Mucosa of descending colon (tissue), 3 donors: ENCODE measurements at places on chromosomes 1 and 21. TPM values are rescaled to one million over a fixed set of nuclear protein-coding genes. Genes with fewer than 3 reads are reported as not detected.

GRCh38 chr1:15609631-15610030, 7.6 kb upstream of the DDI2 start:
- DNase-seq = no peak

DNA sequence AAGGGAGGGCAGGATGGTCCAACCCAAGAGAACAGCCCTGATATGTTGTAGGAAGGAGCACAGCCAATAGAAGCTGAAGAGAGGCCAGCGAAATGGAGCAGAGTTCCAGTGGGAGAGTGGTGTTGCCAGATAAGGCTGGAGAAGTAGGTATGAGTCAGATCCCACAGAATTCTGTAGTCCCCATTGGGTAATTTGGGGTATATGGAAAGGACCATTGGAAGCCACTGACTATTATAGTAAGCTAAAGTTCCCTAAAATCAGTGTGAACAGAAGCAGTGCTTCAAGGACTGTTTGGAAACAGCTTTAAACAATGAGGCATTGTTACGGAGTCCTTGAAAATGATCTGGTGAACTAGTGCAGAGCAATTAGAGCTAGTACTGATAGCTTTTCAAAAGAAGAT, 63.0 kb downstream of the DISP1 start:
- no peak for DNase-seq

GRCh38 chr1:227576189-227576588, 12.8 kb downstream of the ZNF678 start:
- no peak for DNase-seq

DNA sequence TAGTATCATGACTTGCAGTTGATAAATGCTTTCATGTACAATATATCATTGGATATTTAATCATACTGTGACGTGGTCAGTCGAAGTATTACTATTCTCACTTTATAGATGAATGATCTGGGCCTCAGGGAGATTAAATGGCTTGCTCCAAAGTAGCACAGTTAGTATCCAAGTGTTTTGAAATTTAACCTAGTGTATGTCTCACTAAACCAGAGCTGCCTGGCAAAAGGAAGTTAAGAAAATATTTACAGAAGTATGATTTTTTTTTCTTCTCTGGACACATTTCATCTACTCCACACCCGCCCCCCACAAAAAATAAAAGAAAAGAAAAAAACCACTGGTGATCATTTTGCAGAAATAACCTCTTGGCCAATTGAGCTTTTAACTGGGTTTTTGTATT, 71.9 kb upstream of the CXADR start:
- DNase-seq = no peak

GRCh38 chr1:218967836-218968235, 205.8 kb upstream of the LYPLAL1 start:
- DNase-seq = no peak

DNA sequence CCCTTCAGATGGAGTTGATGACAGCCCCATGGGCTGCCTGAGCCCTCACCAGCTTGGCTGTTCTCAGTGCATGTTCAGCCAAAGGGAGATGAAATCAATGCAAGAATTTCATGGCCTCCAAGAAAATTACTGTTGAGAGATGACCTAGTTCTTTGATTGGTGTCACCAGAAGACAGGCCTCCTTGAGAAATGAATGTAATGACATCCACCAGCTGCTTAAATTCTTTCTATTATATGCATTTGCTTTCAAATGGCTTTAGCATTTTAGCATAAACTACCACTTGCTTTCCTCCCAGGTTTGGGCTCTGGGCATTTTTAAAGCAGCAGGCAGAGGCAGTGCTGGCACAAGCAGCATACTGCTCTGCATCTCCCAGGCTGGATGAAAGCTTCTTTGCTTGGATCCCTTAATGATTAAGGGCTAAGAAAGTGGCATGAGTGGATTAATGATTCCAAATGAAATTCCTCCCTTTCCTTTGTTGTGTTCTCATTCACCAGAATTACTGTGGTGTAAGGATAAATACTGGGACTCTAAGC, 278.4 kb downstream of the ZNF326 start:
- DNase-seq = no peak

- DNase-seq = peak; percentile 95
Observed at GRCh38 chr1:42335050-42335808, at the start of gene FOXJ3. FOXJ3 (minus strand) TSS chr1:42335235; CDS start chr1:42311093, 24,142 bp downstream.

- no peak for DNase-seq
Observed at GRCh38 chr1:165816157-165816556, 11.3 kb upstream of the UCK2 start.

DNA sequence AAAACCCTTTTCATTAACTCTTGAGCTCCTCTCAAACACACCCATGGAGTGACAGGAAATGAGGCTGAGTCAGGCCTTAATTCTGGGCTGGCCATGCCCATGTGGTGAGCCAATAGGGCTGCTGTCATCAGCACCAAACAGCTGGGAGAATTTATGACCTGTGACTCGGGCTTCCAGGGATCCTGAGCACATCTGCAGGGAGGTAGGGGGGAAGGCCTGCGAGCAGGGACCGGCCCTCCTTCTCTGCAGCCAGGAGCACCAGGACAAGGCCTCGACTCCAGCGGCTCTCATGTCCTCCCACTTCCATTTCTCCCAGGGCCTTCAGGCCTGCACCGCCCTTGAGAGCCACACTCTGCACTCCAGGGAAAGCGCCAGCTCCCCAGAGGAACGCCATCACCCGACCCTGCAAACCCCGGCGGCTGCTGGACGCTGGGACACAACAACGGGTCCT, 14.6 kb downstream of the RIPK4 start:
- peak; percentile 32 for DNase-seq

- DNase-seq = peak; percentile 31
Observed at GRCh38 chr1:243917177-243917862, 67.3 kb upstream of the AKT3 start.

GRCh38 chr1:109944541-109944940, 33.9 kb downstream of the CSF1 start:
- DNase-seq = no peak

DNA sequence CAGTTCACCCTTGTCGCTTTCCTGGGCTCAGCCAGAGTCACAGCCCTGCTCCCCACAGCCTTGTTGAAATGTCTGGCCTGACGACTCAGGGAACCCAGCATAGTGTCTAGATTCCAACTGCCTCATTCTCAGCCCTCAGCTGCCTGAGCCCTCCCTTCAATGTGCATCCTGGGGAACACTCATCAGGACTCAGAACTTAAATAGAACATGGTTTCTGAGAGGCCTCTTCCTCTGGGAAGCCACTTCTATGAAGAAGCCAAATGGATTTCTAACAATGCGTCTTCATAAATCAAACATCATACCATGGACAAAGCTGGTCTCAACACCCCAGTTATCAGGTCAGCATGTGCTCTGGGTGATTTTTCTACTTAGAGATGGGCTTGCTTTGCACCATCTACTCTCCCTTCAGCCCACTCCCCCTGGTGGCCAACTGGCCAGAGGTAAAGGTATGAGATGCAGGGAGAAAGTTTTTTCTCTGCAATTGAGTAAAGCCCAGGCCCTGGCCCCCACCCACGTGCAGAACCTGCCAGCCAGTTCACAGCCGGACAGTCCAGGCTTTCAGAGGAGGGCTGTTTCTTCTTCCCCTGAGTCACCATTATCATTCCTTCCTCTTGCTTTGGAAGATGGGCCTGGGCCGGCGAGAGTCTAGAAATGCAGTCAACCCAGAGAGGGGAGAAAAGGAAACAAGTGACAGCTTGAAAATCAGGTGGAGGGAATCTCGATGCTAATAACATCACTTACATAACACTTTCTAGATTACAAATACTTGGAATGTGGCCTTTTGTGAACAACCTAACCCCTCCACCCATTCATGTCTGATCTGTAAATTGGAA, 32.1 kb downstream of the CD244 start:
- peak; percentile 85 for DNase-seq

DNA sequence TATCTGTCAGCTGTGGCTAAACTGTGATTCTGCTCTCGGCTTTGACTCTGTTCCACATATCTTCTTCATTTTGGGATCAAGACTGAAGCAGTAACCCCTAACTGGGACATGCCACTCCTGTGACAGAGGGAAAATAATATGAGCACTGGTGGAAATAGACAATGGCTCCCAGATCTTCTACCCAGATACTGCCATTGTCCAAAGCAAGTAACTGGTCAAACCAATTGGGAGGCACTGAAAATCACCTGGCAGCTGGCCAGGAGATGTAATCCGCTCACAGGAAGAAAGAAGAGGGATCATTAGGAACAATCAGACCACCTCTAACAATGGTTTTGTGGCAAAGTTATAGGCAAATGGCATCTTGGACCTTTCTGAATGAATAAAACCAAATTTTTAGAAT, 10.7 kb downstream of the SNX7 start:
- DNase-seq = no peak

DNA sequence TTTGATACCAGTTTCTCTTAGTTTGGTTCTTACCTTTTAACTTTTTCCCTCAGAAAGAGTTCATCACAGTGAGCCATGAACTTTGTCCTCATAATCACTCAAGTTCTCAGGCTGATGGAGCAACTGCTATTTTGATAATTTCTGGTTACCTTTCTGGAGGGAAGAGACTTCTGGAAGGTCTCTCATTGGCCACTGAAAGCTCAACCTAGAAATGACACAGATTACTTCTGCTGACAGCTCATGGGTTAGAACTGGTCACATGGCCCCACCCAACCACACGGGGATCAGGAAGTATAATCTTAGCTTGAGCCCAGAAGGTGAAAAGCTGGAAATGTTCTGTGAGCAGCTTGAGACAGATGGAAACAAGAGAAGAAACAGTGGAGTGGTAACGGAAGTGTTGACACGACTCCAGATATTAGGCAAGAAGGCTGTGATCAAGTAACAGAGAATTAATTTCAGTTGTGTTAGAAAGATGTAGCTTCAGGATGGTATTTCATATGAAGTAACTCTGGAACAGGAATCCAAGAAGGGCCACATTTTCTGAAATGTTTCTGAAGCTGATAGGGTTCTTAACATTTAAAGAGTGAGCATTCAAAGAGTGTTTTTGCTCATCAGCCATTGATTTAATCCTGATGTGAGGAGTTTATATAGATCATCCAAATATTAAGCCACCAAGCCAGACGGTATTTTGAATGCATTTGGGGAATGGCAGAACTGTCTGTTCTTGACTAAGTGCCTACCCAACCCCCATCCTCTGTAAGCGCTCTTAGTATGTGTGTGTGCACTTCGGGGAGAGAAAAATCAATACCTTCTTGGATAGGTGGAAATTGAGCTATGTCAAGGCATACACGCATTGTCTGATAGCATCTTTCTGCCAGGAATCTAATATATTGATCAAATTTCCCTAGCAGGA, 21.9 kb upstream of the XPR1 start:
- DNase-seq = no peak

DNA sequence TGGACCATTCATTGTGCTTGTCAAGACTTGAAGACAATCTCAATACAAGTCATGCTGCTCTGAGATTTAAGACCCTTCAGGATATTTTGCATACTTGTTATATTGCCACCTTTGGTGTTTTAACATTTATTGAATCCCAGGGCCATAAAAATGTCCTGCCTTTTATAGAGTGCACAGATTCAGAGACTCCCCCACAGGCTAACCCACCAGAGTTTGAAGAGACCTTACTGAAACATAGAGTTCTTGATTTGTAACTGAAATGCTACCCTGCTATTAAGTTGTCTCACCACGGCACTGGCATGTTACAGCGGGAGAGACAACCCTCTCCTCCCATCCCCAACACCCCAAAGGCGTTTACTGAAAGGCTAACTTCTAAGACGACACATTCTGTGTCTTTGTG, 313.9 kb upstream of the USP24 start:
- DNase-seq = no peak

- no peak for DNase-seq
Observed at GRCh38 chr1:209587789-209588188, 4.3 kb downstream of the CAMK1G start.

GRCh38 chr1:160353223-160353622, 10.0 kb downstream of the NCSTN start:
- no peak for DNase-seq

DNA sequence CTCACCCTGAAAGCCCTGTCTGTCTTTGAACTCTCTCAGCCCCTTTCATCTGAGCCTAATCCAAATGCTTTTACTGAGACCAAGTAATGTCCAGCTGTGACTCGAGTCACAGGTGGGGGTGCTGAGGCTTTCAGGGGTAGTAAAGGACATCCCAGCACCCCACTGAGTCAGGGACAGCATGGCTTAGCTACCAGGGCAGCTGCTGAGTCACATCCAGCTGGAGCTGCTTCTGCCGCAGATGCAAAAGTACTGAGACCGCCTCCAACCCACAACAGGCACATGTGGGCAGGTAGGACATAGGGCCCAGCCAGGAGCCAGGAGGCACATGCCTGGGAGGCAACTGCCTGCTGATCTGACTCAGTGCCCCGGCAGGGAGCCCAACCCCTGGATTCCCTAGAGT, 6.7 kb upstream of the VSIG8 start:
- no peak for DNase-seq

DNA sequence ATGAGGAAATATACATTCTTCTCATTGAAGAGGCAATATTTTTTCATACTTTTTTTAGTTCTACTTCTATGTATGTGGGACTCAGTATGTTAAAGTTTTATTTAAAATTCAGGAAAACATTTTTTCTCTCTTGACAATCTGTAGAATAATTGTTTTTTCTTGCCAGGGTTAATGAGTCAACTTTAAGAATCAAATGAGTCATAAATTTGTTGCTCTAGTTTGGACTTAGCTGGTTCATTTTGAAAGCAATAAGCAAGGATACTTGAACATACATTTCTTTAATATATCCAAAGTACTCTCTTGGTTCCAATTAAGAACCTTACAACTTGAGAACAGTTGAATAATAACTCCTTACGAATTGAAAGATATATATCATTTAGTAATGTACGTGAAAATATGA, 1145.3 kb upstream of the B3GALT2 start:
- no peak for DNase-seq

GRCh38 chr1:164806531-164806930, 247.5 kb downstream of the PBX1 start:
- DNase-seq = no peak

- no peak for DNase-seq
Observed at GRCh38 chr1:168963601-168964000, 142.9 kb upstream of the ATP1B1 start.

- DNase-seq = peak; percentile 17
Observed at GRCh38 chr1:117828201-117828600, 101.2 kb downstream of the GDAP2 start.

DNA sequence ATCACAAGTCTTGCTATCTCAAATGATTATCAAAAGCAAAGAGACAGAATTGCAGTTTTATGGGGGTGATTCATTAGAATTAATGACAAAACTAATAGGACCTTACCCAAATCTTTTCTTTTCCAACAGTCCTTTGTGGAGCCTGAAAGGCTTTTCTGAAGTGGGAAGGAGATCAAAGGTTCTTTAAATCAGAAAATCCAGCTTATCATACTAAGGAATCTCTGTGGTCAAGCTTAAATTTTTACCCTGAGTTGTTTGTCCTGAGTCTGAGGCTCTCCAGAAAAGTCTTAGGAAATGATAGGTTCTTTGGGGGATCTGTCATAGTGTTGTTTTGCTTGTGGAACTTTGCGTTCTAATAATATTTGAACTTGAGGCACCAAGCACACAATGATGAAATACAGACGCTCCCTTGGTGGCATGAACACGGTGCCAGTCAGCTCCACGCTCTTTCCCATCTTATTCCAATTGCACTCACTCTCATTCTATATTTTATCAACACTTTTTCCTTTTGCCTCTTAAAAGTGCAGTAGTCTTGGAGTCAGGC, 38.0 kb upstream of the COL24A1 start:
- DNase-seq = no peak

MIXL1 gene
- total RNA-seq = 0.29 TPM

FAM72D gene
- total RNA-seq = 0.26 TPM

TNFRSF25 gene
- total RNA-seq = 45.1 TPM

FNDC5 gene
- 0.51 TPM for total RNA-seq

CHODL gene
- 0.41 TPM for total RNA-seq

C1QA gene
- total RNA-seq = 30.1 TPM

C1orf87 gene
- not detected for total RNA-seq
